ENCODE measurements at places on chromosomes 6 and 20.

DNA sequence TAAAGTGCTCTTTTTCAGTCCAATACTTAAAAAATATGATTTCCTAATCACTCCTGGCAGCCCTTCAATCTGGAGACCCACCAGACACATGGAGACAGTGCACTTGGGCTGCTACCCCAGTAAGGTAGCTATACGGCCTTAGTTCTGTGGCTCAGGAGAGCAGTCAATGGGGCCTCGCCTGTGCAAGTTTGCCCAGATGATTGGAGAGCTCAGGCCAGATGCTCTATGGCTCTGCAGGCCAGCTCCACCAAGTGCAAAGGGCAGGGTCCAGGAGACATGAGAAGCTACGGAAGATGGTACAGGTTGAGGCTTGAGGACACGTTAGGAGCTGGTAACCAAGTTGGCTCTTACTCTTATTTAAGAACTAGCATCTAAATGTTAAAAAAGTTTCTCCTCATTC, 30.7 kb downstream of the STK38 start:
- DNase-seq: no peak

DNA sequence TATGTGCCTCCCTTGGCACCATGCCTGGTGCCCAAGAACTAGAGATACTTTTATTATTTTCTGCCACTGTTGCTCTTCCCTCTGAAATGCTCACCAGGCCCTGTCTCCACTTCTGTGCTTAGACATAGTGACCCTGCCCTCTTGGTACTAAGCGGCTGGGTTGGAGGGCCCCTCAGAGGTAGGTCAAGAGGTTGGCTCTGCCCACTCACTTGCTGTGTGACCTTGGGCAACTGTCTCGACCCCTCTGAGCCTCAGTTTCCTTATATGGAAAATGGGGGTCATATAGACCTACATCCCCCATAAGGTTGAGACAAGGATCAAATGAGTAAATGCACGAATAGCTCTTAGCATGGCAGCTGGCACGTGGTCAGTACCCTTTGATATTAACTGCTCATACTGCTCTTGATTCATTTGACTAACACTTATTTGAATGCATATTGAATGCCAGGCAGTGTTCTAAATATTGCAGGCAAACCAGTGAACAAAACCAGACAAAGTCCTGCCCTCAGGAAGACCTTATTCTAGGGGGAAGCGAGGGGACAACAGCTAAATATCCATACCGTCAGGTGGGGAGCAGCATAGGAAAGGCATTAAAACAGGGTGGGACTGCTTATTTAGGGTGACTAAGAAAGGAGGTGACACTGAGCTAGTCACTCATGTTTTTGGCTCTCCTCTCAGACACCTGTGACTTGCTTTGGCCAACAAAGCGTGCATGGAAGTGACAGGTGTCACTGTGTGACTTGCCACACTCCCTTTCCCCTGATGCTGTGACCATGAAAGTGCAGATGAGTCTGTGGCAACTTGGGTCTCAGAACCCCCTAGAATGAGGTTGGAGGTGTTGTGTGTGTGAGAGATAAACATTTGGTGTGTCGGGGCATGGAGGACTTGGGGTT, 14.3 kb upstream of the SPO11 start:
- no peak for DNase-seq

DNA sequence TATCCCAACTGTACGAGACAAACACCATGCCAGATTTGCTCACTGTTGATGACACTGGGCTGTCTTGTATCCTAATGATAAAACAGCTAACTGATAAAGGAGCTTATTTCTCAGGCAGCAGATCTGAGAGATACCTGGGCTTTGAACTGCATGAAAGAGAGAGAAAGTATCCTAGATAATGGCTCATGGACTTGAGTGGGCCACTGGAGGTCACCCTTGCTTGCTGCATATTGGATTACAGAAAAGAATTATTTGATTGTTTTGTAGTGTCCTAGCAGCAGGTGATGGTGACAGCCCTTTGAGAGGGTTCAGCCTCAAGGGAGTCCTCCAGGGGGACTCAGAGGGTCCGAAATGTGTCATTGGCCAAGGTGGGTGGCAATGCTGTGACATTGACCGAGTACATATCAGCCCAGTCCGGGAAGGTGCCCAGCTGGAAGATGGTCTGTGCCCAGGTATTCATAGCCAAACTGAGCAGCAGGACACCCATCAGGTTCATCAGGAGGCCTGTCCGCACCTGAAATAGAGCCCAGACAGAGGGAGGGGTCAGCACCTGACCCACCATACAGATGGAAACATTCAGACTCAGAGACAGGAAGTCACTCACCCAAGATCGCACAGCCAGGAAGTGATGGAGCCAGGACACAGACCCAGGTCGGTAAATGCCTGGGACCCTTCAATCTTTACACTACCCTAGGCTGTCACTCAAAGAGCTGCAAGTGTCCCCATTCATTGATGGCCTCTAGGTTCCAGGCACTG, 9.4 kb upstream of the OCSTAMP start:
- no peak for DNase-seq

- no peak for DNase-seq
Measured at GRCh38 chr6:113558431-113558830, 298.7 kb upstream of the MARCKS start.

GRCh38 chr6:9100869-9101580, 665.7 kb upstream of the SLC35B3 start:
- no peak for DNase-seq

GRCh38 chr20:62501801-62502495, 26.2 kb upstream of the GATA5 start:
- DNase-seq: peak; percentile 37

DNA sequence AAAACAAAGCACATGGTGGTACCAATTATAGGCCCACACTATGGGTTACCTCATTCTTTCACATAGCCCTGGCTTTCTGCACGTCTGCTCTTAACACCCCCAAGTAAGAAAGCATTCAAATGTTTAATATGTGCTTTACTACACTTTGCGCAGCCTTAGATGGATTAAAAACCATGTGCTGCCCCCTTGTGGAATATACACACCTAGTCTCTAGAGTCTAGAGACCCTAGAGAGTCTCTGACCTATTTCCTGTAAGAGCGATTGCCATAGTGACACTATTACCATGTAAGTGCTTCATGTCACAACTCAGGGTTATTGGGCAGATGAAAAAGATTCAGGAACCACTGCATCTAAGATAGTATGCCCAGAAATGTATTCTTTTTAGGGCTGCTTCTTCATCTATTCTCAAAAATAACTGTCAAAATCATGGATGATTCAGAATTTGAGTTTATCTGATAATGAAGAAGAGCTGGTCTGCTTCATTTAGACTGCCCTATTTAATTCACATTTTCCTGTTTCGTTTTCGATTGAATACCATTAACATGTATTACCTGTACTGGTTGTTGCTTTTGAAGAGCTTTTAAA, 186.3 kb downstream of the ADGB start:
- no peak for DNase-seq
